ENCODE measurements at places on chromosomes 16 and 17.

DNA sequence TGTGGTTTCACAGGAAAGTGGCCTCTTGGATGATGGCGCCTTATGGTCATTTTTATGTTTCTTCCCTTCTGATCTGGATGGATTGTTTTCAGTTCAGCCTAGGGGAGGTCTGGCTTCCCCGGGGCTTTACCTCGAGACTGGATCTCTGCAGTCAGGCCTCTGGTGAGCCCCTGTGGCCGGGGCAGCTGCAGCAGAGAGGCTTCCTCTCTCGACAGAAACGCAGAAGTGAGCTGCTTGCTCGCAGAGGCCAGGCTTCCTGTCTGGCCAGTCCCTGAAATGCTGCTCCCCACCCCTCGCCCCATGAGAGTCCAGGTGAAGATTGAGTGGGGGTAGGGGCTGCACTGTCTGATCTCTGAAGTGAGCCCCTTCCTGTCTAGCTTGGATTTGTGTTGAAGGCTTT is 44.0 kb downstream of the PLCG2 start:
- DNase-seq: peak; percentile 24

- no peak for DNase-seq
Observed at GRCh38 chr17:31415640-31416502, 24.4 kb downstream of the RAB11FIP4 start.

DNA sequence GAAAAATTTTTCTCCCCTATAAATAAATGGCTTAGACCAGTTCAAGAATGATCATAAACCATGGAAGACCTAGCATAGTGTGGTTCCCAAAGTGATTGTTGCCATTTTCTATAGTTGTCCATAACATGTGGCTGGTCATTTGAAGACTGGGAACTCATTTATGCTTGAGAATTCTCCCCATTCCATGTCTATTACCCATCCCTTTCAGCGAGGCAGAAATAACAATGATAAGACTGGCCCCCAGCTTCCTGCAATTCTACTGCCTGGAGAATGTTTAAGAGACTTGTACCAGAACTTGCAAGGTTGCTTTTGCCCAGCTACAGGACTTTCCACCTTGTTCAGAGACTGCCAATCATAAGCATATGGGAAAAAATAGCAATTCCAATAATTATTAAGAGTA is 146.5 kb upstream of the CDH11 start:
- no peak for DNase-seq

- no peak for DNase-seq
Observed at GRCh38 chr17:20200016-20200795, 191.0 kb downstream of the SPECC1 start.

DNA sequence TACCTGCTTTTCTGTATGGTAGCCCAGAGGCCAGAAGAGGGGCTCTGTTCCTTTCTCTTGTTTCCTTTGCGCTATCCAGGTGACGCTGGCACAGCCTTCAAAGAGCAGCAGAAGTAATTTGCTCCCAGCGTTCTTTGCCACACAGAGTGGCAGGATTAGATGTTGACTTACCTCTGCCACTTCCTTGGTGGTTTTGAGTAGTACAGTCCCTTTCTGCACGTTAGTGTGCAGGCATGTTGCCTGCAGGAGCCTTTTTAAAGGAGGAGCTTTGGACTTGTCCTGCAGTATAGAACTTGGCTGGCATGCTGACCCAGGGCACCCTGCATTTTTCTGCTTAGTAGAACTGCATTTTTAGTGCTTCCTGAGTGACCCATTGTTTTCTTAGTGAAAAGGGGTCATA is at the start of gene ABCC11:
Gene ABCC11 (minus strand): TSS at position 229 of the 400 bp plus-strand sequence. CDS start 15,618 bp downstream, outside the sequence.
- no peak for DNase-seq

GRCh38 chr16:14249291-14250032 is 178.3 kb downstream of the MRTFB start:
- no peak for DNase-seq
